ENCODE measurements at places on chromosomes 7 and 10.
A peak's percentile ranks its signal among the peaks of the same experiment; 100 is the strongest.

DNA sequence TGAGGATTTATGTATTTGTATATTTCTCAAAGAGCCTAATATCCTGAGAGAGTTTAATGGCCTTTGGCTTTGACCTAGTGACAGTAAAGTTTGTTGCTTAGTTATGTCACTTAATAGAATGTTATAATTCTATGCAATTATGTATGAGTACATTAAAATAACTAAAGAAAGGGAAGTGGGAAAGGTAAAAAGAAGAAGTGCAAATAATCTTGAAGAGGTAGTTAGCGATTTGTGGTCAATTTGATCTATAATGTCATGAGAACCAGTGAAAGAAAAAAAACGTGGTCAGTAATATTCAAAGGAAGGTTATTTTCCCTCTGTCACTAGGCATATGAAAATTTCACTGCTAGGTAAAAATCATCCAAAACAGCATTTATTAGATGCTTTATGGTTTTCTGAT is 143.4 kb upstream of the LSM8 start:
- DNase-seq: no peak

- DNase-seq: no peak
Observed at GRCh38 chr7:22660732-22661131, 66.3 kb upstream of the IL6 start.

- DNase-seq: no peak
Observed at GRCh38 chr10:71970331-71970730, 6.1 kb downstream of the CHST3 start.

DNA sequence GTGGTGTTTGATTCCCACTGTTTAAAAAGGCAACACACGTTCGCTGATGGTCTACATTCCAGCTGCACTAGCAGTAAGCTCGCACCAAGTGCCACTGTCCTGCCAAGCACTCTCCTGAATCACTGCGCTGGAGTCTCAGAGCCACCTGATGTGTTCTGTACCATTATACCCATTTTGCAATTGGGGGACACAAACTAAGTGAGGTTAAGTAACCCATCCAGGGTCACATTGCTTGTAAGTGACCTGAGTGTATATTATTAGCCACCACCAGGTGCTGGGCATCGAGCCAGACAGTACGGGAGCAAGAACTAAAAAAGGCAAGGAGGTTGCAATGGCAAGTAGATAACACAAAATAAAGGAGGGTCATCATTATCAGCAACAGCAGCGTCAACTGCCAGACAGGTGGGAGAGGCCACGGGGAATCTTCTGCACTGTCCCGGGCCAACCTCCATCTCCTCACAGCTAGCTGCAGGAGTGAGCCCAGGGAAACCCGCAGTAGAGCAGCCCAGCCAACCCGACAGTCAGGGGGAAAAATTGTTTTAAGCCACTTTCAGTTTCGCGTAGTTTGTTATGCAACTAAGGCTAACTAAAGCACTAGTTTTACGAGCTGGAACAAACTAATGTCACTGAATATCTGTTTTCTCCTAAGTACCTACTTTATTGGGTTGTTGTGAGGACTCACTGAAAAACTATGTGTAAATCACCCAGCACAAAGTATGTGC is 712 bp upstream of the CPVL start:
- peak; percentile 7 for DNase-seq

DNA sequence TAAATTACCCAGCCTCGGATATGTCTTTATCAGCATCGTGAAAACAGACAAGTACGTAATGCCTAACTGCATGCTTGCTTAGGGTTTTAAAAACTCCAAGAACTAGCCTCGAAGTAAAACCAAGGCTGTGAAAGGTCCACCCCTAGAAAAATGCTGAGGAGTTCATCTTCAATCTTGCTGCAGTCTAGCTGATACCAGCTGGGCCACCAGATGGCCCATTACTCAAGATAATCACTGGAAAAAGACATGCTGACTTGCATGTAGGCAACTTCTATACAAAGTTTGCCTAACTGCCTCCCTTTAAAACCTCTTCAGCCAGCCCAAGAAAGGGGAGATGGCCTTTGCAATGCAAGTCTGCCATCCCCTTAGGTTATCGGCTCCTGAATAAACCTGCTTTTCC is 614.1 kb downstream of the GALNT17 start:
- no peak for DNase-seq

GRCh38 chr7:87380905-87381304 is 35.4 kb downstream of the CROT start:
- no peak for DNase-seq

GRCh38 chr10:28180654-28181053 is 122.2 kb downstream of the MPP7 start:
- DNase-seq: no peak
